KG1 (cell line): ENCODE measurements at places on chromosomes 2 and 18.

DNA sequence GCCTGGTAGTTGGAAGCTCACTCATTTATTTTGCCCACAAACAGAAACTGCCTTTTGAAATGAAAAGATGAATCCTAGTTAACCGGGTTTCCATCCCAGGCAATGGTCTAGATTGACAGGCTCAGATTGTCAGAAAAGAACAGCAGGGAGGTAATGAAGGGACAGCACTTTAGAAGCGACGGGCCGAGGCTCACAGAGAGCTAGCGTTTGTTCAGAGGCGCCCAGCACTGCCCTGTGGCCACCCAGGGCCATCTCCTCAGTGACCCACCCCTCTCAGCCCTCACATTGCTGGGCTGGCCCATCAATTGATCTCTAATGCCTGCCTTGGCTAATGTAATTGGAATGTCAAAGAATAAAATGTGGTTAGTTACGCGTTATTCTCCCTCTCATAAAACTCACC lies 304.8 kb downstream of the CDCA7 start:
- no peak for DNase-seq

GRCh38 chr2:126518196-126518595 lies 137.8 kb upstream of the GYPC start:
- no peak for DNase-seq

DNA sequence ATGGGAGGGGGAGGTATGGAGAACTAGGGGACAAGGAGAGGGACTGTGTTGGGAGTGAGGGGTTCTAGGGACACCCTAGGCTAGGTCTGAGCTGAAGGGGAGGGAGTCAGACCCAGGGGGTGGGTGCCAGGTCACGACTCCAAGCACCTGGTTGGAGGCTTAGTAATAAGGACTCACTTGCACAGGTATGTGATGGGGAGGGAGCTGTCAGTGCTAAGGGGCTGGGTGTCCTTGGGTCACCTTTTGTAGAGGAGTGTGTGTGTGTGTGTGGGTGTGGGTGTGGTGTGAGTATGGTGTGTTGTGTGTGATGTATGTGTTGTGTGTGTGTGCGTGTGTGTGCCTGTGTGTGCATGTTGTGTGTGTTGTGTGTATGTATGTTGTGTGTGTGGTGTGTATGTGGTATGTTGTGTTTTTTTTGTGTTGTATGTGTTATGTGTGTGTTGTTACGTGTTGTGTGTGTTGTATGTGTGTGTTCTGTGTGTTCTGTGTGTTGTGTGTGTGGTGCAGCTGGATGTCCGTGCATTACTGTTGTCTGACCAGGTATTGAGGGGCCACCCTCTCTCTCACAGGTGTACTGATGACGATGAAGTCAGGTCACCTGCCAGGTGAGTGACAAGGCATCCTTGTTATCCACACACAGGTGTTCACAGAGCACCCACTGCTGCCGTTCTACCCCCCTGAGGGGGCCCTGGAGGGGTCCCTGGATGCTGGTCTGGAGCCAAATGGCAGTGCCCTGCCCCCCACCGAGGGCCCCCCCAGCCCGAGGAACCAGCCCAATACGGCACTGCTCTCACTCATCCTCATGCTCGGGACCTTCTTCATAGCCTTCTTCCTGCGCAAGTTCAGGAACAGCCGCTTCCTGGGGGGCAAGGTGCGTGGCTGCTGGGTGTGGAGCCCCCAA lies 9.8 kb downstream of the SLC4A3 start:
- no peak for DNase-seq

- no peak for DNase-seq
These were observed 96.5 kb downstream of the KCNE4 start for GRCh38 chr2:223148516-223148915.

GRCh38 chr2:223884399-223884798 lies 47.0 kb upstream of the AP1S3 start:
- DNase-seq: no peak

DNA sequence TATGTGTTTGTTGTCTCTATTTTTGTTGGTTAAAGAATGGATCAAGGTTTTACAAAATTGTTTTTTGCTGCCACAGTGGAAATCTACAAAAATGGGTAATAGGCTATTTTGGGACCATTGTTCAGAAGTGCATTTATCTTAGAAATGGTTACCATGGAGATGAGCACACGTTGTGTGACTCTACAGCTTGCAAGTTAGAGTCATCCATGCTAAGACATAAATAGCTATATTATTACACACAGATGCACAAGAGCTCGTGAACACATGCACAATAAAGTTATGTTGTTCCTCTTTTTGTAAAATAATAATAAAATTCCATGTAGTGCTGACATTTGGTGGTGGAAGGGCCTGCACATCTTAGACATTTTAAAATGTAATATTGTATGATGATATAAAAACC lies 15.5 kb upstream of the DUSP19 start:
- DNase-seq: no peak

GRCh38 chr2:206430452-206430851 lies 12.9 kb upstream of the ADAM23 start:
- DNase-seq: no peak

GRCh38 chr2:200851398-200852248 lies 12.8 kb downstream of the CLK1 start:
- no peak for DNase-seq

- no peak for DNase-seq
These were observed 83.6 kb downstream of the RTTN start for GRCh38 chr18:70121842-70122241.

- DNase-seq: no peak
These were observed 957.7 kb upstream of the GYPC start for GRCh38 chr2:125698280-125698679.
